Iris pigment epithelial cell (primary cell): ENCODE measurements at places on chromosomes 13 and 19.

- DNase-seq, result peak; percentile 78
These were observed 564.8 kb upstream of the SLITRK1 start for GRCh38 chr13:84446972-84447639.

- peak; percentile 86 for DNase-seq
These were observed 10.7 kb downstream of the ELF1 start for GRCh38 chr13:41008349-41008980.

DNA sequence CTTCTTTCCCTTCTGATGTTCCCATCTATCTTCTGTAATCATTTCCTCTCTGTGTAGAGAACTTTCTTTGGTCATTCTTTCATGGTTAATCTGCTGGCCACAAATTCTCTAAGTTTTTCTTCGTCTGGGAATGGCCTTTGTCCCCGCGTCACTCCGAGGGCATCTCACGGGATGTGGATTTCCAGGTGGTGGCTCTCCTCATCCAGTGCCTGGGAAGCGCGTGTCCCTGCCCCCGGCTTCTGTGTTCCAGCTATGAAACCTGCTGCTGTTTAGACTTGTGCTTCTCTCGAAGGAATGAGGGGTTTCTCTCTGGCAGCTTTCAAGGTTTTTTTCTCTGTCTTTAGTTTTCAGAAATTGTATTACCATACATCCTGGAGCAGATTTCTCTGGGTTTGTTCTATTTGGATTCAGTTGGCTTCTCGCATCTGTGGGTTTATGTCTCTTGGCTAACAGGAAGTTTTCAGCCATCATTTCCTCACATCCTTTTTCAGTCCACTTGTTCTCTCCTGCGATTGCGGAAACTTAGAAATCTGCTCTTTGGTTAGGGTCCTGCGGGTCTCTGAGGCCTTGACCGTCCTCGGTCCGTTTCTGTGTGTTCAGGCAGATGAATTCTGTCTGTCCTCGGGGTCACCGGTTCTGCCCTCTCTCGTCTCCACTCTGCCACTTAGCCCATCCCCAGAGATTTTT, 36.9 kb upstream of the DCUN1D2 start:
- DNase-seq, result no peak

DNA sequence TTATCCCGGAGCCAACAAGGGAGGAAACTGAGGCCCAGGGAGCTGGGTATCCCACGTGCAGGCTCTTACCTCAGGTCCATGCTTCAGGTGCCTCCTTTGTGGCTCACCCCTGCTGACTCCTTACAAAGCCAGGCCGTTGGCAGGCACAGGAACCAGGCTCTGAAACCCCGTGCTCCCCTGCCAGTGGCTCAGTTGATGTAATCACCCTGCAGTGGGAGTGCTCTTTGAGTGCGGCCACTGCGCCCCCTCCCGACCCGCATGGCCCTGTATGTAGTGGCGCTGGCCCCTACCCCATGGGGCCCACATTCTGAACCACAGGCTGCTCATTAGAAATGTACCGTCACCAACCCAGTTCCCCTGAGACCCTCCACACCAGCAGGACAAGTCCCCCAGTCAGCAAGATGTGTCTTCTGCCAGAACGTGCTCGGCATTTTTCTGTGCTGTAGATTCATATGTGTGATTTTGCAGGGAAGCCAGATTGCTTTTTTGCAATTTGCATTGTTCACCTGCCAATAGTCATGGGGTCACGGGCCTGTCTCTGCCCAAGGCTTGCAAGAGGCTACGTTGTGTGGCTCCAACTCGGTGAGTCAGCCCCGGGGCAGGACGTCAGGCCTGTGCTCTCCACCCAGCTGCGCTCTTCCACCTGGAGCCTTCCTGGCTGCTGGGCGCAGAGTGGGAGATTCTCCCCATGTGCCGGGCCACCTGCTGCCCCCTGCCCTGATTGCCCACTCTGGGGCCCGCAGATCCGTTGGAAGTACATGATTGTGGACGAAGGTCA, 60.3 kb downstream of the SMARCA4 start:
- no peak for DNase-seq

DNA sequence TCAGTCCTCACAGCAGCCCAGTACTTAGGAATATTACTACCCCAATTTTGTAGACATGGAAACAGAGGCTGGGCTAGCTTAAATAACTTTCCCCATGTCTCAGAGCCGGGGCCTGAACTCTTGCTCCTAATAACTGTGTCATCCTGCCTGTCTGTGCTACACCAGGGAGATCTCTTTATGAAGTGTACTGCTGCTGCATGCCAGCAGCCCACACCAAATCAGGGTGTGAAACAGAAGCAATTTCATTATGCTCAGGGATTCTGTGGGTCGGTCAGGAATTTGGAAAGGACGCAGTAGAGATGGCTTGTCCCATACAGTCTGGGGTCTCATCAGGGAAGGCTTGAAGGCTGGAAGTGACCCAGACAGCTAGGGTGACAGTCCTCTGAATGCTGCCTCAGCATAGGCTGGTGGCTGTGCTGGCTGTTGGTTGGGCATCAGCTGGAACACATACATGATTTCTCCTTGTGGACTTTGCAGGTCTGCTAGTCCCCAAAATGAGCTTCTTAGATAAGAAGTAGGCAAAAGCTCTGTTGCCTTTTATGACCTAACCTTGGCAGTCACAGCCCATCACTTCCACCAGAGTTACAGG, 22.6 kb downstream of the ZNF507 start:
- DNase-seq, result no peak

- no peak for DNase-seq
These were observed 5.9 kb upstream of the ISYNA1 start for GRCh38 chr19:18443831-18444230.

DNA sequence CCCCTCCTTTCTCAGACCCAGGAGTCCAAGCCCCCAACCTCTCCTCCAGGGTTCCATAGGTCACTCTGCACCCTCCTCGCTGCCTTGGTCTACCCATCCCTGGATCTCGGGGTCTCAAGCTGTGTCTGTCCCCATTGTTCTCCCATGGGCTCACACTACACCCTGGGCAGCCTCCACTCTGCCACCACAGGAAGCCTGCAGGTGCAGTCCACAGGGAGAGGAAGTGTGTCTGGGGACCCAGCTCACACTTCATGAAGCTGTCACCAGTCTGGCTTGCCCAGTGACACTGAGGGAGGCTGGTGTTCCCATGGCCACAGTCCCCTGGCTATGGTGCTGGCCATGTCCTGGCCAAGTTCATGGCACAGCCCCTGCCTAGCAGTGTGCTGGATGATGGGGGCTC, 5.3 kb downstream of the NECTIN2 start:
- no peak for DNase-seq

- DNase-seq, result peak; percentile 48
These were observed 13.1 kb downstream of the EPS8L1 start for GRCh38 chr19:55088543-55089341.

DNA sequence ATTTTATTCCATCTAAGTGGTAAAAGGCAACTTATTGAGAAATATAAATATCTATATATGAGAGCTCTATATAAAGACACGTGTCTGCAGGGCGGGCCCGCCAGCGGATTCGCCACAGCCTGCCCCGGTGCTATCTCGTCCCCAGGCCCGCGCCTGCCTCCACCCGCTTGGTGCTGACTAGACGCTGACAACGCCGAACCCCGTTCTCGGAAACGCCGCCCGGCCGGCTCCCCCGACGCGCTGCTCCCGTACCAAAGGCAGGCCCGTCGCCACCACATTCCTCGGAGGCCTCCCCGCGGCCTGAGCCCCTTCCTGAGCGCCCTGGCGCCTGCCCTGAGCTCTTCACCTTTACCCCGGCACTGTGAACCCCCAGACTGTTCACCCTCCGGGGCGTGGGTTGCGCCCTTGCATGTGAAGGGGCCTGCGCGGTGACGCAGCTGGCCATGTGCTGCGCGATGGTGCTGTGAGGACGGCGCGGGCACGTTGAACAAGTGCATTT, 6.0 kb downstream of the PLEKHJ1 start:
- no peak for DNase-seq

- DNase-seq, result peak; percentile 9
These were observed 1115.2 kb upstream of the MIR17HG start for GRCh38 chr13:90232291-90232690.

DNA sequence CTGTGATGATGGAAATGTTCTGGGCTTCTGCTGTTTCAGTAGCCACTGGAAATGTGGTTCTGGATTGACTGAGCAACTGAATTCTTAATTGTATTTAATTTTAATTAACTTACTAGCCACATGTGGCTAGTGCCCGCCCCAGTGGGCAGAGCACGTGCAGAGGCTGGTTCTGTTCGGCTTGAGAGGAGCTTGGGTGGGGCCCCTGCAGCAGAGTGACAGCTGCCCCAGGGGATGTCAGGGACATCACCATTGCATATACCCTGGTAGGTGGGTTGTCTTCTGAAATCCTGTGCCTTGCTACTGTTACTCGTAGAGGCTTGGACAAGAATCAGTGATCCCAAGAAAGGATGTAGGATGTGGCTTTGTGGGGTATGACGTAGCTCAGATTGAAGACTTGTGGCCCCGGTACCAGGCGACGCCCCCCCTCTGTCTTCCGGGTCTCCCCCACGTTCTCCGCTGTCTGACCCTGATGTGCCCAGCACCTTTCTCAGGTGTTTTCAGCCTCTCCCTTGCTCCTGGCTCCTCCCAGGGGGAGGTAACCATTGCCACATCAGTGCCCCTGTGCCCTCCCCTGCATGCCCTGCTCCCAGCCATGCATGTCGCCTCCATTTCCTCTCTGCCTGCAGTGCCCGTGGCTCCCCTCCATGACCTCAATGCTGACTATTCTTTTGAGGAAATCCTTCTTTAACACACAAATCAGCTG, 102.6 kb upstream of the RNF113B start:
- DNase-seq, result no peak

GRCh38 chr19:50658441-50659317, 9.4 kb downstream of the C19orf81 start:
- peak; percentile 84 for DNase-seq

DNA sequence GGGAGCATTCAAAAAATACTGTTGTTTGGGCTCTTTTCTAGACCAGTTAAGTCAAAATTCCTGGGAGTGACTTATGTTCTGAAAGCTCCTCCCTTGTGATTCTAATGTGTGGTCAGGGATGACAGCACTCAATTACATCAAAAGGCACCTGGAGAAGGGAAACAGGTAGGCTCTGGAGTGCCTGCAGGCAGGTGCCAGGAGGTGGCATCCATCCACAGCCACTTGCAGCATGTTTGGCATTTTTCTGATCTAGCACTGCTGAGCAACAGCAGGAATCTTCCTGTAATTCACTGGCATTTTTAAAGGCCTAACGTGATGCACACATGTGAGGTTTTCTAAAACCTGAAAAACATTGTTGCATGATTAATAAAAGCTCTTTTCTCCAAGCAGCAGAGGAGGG, 94.6 kb downstream of the CCNA1 start:
- no peak for DNase-seq

DNA sequence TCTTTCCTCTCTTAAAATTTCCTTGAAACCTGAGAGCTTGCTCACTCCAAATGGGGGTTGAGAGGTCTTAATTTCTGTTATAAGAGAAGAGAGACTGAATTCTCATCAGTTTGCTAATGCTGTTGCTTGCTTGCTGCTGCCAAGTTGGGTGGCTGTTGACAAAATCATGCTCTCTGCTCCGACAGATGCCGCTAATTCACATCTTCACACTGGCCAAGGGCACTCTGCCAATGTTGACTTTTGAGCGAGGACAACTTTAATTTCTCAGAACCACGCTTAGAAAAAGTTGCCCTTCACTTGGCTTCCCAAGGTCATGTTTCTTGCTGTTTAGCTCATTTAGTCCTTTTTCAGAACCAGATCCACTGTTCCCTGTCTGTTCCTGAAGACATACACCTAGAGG, 402.9 kb downstream of the HS6ST3 start:
- no peak for DNase-seq

DNA sequence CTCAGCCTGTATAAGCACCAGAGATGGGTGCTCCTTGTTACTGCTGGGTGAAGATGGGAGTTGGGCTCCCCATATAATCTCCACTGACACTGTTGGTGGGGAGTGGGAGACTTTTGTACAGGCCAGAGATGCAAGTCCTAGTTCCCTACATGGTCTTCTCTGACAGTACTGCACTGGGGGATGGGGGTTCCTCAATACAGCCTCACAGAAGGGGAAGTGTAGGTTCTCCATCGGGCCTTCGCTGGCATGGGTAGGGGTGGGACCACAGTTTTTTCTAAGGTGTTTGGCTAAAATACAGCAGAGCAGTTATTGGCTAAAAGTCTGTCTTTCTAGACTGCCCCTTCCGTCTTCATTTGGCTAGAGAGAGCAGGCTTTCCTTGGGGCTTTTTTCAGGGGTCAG, 167.2 kb upstream of the SERP2 start:
- no peak for DNase-seq

GRCh38 chr13:76868371-76868770, 17.8 kb downstream of the KCTD12 start:
- no peak for DNase-seq

GRCh38 chr13:25933520-25933919, 118.3 kb downstream of the SHISA2 start:
- no peak for DNase-seq

- no peak for DNase-seq
These were observed 6.4 kb downstream of the ARHGEF7 start for GRCh38 chr13:111121506-111121905.

- DNase-seq, result peak; percentile 84
These were observed 7.5 kb upstream of the GPR183 start for GRCh38 chr13:99314640-99315176.

DNA sequence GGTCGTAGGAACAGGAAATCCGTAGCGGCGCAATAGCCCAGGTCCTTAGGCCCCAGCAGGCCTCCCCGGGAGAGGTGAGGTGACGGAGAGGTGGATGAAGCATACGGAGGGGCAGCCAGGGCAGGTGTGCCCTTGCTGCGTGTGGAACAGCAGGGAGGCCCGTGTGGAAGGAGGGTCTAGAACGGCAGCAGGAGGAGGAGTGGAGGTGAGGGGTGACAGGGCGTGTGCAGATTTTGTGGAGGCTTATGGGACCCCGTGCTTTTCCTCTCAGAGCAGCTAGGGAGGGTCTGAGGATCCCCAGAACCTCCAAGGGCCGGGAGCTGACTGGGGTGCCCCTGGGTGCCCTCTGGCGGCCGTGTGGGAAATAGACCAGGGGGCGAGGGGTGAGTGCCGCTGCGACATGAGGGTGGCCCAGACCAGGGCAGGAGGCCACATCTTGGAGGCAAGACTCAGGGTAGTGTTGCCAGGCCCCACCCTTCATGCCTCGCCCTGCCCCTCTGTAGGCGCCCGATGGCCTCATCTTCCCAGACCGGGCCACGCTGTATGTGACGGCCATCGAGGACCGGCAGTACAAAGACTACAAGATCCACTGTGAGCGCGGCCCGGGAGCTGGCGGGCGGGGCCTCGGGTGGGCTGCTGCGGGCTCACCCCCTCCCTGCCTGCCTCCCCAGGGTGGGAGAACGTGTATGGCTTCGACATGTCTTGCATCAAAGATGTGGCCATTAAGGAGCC, 5.0 kb upstream of the ADM5 start:
- DNase-seq, result no peak

DNA sequence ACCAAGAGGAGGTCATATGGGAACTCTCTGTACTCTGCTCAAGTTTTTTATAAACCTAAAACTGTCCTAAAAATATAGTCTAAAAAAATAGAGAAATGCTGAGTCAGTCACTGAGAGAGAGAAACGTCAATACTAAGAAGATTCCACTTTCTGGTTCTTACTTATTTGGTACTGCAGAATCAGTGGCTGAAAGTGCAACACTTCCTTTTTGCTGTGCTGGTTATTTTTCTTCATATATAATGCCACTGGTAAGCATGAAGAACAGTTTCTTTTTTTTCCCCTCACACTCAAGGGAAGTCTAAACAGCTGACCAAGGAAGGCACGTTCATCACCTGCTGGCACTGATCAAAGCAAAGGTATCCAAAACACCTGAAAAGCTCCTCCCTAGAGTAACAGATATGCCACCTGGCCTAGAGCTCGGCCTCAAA, 44.3 kb upstream of the N4BP2L1 start:
- peak; percentile 12 for DNase-seq
